Fibroblast of skin of scalp (primary cell): ENCODE measurements at places on chromosomes 4 and X.

DNA sequence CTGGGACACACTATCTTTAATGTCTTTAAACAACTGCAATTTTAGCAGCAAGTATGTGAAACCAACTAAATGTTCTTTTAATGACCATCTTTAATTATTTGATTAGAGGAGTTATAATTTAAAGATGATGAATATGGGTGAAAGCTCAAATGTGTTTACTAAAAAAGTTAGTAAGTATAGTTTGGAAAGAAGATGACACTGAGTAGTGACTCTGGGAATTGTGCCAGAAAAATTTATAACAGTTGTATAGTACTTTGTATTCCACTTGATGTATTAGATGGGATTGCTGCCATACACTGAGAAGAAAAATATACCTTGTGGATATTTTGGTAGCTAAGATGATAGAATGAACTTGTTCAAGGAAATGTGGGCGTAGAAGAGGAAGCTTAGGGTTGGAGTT lies 19.5 kb upstream of the PACRGL start:
- DNase-seq, result no peak

DNA sequence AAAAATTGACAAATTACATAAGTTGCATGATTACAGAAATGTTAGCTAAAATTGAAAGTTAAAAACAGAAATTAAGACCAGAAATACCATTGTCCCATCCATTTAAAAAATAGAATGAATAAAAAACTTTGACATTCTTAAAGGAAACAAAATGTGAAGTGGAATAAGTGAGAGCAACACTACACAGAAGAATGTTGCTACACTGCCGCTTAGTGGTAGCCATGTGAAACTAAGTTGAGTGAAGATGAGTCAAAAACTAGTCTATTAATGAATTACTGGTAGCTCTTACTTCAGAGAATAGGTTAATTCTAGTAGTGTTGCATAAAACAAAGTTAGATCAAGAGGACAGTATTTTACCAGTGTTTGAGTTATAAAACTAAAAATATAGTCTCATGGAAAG lies 571.0 kb upstream of the KLHL4 start:
- peak; percentile 18 for DNase-seq

DNA sequence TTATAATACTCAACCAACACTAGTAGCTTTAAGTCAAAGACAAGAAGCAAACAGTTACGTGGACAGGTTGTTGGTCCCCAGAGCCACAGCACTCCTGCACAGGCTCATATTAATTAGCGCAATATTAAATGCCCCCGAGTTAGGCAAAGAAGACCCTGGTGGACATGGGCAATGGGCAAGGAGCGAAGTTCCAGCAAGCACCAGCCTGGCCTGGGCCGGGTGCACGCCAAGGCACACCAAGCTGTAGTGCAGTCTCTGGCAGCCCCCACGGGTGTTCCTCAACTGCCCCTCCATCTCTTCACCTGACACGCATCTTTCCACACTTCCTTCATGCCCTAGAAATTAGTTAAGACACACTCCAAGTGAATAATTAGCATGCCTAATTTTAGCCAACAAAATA lies 20.1 kb downstream of the FAT1 start:
- DNase-seq, result no peak

- peak; percentile 7 for DNase-seq
Observed at GRCh38 chr4:182139491-182139890, 103.7 kb upstream of the TENM3 start.

GRCh38 chr4:135124196-135124595 lies 922.6 kb upstream of the PABPC4L start:
- no peak for DNase-seq

GRCh38 chrX:31297881-31298280 lies 226.0 kb upstream of the FTHL17 start:
- no peak for DNase-seq

DNA sequence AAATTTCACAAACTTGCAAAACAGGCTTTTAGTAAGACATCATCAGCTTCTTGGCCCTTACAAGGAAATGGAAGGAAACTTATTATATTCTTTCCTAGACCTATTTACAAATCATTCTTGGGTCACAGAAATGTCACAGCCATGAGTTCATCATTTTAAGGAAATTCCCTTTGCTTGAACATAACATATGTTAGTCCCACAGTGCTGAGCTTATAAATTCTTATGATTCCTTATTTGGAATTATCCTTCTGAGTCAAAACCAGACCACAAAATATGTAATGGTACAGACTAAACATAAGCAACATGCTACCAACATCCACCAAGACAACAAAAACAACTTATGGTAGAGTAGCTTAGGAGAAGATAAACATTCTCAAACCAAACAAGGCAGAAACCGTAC lies 236.9 kb upstream of the CTSO start:
- DNase-seq, result peak; percentile 89

- peak; percentile 68 for DNase-seq
Observed at GRCh38 chrX:63747331-63747730, 37.7 kb downstream of the ARHGEF9 start.

DNA sequence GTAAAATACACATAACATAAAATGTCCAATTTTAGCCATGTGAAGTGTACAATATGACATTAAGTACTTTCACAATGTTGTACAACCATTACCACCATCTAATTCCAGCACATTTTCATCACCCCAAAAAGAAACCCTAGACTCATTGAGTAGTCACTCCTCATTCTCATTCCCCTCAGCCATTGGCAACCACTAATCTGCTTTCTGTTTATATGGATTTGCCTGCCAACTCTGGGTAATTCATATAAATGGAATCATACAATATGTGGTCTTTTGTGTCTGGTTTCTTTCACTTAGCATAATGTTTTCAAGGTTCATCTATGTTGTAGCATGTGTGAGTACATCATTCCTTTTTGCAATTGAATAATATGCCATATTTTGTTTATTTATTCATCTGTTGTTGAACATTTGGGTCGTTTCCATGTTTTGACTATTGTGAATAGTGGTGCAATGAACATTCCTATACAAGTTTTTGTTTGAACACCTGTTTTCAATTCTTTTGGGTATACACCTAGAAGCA lies 43.0 kb downstream of the EIF2S3 start:
- no peak for DNase-seq

- peak; percentile 27 for DNase-seq
Observed at GRCh38 chr4:124199755-124200154, 512.8 kb downstream of the ANKRD50 start.

DNA sequence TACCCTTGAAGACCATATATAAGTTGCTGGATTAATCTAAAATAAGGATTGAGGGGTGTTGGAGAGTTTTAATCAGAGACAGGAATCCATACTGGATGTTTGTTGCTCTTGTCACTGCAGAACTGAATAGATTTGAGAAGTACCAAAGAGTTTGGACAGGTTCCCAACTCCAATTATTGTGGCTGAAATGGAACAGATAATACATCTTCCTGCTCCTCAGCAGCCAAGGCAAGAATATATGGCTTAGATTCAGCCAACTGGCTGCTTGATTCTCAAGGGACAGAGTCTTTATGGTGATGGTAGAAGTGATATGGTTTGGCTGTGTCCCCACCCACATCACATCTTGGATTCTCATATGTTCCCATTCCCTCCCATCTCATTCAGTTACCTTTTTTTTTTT lies 97.0 kb upstream of the PDHA2 start:
- no peak for DNase-seq

DNA sequence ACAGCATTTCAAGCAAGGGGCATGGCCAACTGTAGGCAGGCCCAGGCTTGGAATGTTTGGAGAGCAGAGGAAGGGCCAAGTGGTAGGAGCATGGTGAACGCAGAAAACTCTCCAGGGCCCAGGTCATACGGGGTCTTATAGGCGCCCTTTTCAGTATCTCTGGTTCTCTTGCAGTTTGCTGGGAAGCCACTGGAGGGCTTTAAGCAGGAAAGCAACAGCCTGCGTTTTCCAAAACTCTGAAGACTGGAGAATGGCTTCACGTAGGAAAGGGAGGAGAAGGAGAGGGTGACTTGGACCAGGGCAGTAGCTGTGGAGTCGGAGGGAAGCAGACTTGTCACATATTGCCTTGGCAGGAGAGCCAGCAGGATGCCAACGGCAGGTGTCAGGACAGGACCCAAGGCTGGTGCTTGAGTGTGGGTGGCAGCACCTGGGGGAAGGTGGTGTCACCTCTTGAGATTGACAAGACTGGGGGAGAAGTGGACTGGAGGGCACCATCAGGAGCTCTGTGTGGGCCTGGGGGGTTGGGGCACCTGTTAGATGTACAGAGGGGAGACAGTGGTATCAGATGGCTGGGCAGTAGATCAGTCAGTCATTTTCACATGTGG lies 21.9 kb downstream of the TKTL1 start:
- peak; percentile 32 for DNase-seq

- DNase-seq, result no peak
Observed at GRCh38 chr4:142474398-142475087, 371.6 kb downstream of the INPP4B start.

- DNase-seq, result no peak
Observed at GRCh38 chrX:14355556-14355955, 173.8 kb upstream of the GLRA2 start.

DNA sequence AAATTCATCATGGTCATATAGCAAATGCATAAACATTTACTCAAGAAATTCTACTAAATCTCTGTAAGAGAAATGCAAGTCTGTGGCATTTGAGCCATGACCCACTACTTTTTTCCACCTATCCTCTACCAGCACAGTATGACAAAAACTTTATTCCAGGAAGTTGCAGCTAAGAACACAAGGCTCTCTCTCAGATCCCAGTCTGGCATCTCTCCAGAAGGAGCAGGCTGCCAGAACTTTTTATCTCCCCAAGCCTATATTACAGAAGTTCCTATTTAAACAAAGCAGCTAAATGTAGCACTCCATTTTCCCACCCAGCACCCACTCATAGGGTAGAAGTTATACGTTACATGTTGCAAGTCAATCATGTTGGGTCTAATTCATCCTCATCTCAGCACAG lies 49.3 kb upstream of the EPGN start:
- DNase-seq, result peak; percentile 44

DNA sequence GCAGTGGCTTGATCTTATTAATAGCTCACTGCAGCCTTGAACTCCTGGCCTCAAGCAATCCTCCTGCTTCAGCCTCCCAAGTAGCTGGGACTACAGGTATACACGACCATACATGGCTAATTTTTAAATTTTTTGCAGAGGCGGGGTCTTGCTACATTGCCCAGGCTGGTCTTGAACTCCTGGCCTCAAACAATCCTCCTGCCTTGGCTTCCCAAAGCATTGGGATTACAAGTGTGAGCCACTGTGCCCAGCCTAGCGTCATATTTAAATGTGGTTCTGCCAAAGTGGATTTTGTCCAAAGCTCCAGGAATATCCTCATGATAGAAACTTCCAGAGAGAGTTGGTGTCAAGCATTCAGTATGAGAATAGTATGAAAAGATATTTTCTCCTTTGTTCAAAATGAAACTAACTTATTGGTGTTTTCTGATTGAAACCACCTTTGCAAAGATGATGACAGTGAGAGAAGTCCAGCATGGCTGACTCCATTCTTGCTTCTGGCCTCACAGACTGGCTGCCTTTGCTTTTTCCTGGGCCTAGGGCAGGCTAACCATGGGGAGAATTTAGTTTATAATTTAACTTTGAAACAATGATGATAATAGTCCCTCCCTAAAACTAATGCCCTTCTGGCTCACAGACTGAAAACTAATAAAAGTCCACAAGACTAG lies 129.0 kb downstream of the C4orf51 start:
- DNase-seq, result no peak

- DNase-seq, result no peak
Observed at GRCh38 chr4:60709061-60709460, 491.1 kb upstream of the ADGRL3 start.

- DNase-seq, result no peak
Observed at GRCh38 chrX:24862343-24862742, 153.4 kb downstream of the ARX start.

- DNase-seq, result peak; percentile 78
Observed at GRCh38 chr4:4800646-4801408, 58.6 kb upstream of the MSX1 start.

GRCh38 chr4:84920617-84921016 lies 45.9 kb downstream of the WDFY3 start:
- peak; percentile 78 for DNase-seq

- DNase-seq, result peak; percentile 31
Observed at GRCh38 chrX:111322231-111322855, 52.1 kb upstream of the CAPN6 start.

- DNase-seq, result peak; percentile 27
Observed at GRCh38 chr4:56658528-56658927, 22.6 kb downstream of the HOPX start.

DNA sequence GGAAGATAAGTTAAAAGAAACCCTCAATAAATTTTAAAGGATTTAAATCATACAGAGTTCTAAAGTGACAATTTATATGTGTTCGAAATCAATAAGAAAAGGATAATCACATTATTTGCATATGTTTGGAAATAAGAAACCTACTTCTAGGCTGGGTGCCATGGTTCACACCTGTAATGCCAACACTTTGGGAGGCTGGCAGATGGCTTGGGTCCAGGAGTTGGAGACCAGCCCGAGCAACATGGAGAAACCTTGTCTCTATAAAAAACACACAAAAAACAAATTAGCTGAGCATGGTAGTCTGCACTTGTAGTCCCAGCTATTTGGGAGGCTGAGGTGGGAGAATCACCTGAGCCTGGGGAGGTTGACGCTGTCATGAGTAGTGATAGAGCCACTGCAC lies 8.1 kb upstream of the SAP30 start:
- DNase-seq, result no peak

- no peak for DNase-seq
Observed at GRCh38 chrX:112851161-112851779, 10.6 kb upstream of the AMOT start.

DNA sequence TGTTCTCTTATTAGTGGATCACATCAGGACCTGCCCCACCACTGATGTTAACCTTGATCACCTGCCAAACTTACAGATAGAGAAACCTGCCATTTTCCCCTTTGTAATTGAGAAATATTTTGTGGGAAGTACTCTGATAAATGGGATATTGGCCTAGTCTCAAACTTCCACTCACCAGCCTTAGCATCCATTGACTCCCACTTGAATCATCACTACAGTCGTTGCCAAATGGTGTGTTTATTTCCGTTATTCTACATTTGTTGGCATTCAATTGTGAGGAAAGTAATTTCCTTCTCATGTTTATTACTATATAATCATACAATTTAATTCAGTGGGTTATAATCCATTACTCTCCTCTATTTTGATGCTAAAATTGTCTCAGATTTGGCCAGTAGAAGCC lies 156.4 kb upstream of the CXCL13 start:
- no peak for DNase-seq

DNA sequence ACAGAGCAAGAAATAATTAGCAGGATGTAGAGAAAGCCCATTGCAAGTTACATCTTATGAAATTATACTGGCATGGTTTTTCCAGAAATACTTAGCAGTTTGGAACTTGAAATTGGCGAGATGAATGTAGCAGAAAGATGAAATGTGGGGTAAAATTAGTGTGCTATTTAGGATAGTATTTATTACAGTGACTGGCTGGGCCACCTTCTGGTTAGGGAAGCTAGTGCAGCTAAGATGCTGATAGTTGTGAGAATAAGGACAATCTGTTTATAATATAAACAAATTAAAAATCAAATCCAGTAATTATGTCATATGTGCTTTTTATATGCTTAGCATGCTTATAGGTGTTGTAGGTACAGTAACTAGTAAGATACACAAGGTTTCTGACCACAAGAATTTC lies 74.8 kb downstream of the IL15 start:
- peak; percentile 54 for DNase-seq
